ENCODE measurements at places on chromosomes 11 and 22. TPM values are rescaled to one million over a fixed set of nuclear protein-coding genes. Genes with fewer than 3 reads are reported as not detected.

The ST14 gene
- total RNA-seq: 80.6 TPM

GRCh38 chr11:111624608-111625007, 22.4 kb downstream of the SIK2 start:
- H3K27me3 ChIP-seq: no peaks in the 10 kb centered on the region
- H3K36me3 ChIP-seq: peaks cover 3% of the 10 kb centered on the region
- H3K27ac ChIP-seq: no peak overlapping the region
- no peak for DNase-seq
- no peaks in the 10 kb centered on the region for H3K4me1 ChIP-seq

- H3K4me1 ChIP-seq: no peaks in the 10 kb centered on the region
- no peak overlapping the region for H3K27ac ChIP-seq
- DNase-seq: no peak
- H3K4me3 ChIP-seq: no peak overlapping the region
These were observed 29.3 kb downstream of the SLN start for GRCh38 chr11:107682572-107682971.

- no peak overlapping the region for H3K27ac ChIP-seq
- no peak for DNase-seq
- peaks cover 4% of the 10 kb centered on the region for H3K4me1 ChIP-seq
- H3K36me3 ChIP-seq: no peaks in the 10 kb centered on the region
These were observed 43.5 kb downstream of the GGTLC2 start for GRCh38 chr22:22687638-22688500.
